ENCODE measurements at places on chromosomes 16 and 17.
A peak's percentile ranks its signal among the peaks of the same experiment; 100 is the strongest.

DNA sequence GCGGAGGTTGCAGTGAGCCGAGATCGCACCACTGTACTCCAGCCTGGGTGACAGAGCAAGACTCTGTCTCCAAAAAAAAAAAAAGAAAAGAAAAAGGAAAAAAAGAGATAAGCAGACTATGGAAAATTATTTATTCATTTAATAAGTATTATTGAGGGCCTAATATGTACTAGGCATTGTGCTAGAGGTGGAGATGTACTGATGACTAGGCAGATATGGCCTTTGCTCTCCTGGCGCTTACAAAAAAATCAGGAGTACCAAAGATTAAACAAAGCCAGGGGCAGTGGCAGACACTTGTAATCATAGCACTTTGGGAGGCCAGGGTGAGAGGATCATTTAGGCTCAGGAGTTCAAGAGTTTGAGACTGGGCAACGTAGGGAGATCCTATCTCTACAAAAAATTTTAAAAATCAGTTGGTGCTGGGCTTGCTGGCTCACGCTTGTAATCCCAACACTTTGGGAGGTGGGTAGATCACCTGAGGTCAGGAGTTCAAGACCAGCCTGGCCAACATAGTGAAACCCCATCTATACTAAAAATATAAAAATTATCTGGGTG lies 10.4 kb upstream of the TNRC6A start:
- DNase-seq, result no peak

- peak; percentile 15 for DNase-seq
Observed at GRCh38 chr16:24983561-24983960, 31.6 kb downstream of the ARHGAP17 start.

DNA sequence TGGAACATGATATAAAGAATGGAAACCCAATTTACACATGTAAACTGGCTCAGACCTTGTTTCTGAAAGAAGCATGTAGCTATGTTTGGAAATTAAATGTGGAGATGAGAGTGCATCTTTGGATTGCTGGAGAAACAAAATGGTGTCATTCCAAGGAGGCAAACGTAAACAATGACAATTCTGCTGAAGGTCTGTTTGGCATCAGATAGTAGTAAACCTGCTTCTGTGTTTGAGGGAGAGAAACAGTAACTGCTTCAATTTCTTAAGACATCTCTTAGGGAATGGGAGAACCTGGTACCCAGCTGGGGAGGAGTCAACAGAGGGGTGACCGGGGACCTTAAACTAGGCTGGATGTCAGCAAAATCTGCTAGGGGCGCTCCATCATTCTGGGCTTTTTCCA lies 23.5 kb downstream of the GPRC5B start:
- no peak for DNase-seq

GRCh38 chr17:72219137-72219823 lies 98.5 kb downstream of the SOX9 start:
- DNase-seq, result no peak

GRCh38 chr17:41334385-41335305 lies 16.0 kb downstream of the KRT33A start:
- no peak for DNase-seq
